ENCODE measurements at places on chromosomes 12 and 14.

GRCh38 chr12:45928309-45928708 is 62.1 kb downstream of the SCAF11 start:
- no peak for DNase-seq

- DNase-seq: no peak
Measured at GRCh38 chr12:80777587-80777986, 60.9 kb downstream of the MYF5 start.

GRCh38 chr14:21652209-21652808 is 1.3 kb upstream of the OR4E2 start:
- DNase-seq: no peak

DNA sequence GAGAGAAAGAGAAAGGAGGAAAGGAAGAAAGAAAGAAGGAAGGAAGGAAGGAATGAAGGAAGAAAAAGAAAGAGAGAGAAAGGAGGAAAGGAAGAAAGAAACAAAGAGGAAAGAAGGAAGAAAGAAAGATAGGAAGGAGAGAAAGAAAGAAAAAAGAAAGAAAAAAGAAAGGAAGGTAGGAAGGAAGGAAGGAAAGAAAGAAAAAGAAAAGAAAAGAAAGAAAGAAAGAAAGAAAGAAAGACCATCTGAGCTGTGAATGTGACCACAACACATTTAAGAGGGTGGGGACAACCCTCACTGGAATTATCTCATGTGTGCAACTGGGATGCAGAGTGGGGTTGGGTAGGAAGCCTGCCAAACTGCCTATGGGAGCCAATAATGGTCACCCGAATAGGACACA is 36.0 kb upstream of the BATF start:
- no peak for DNase-seq

GRCh38 chr12:93167841-93168492 is 209.8 kb upstream of the NUDT4 start:
- peak; percentile 59 for DNase-seq

DNA sequence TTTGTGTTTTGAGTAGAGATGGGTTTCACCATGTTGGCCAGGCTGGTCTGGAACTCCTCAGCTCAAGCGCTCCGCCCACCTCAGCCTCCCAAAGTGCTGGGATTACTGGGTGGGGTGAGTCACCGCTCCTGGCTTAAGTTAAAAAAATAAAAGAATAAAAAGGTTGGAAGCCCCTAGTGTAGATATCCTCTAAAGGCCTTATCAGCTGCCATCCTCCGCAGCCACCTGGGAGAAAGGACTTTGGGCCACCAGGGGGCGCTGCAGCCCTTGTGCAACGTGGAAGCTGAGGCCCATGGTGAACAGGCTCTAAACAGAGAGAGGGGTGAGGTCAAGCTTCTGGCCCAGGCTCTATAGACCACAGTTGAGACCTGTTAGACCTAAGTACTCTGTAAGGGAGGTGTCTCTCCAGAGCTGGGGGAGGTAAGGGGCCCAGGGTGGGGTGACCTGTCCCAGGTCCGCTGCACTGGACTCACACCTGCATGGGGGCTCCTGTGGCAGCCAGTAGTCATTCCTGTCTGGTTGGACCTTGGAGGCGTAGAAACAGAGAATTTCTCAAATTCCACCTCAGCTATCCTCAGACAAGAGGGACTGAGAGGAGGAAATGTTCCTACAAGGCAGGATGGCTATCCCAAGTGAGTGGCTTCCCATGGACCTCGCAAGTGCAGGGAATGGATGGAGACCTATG is 14.0 kb upstream of the RACGAP1 start:
- peak; percentile 78 for DNase-seq

DNA sequence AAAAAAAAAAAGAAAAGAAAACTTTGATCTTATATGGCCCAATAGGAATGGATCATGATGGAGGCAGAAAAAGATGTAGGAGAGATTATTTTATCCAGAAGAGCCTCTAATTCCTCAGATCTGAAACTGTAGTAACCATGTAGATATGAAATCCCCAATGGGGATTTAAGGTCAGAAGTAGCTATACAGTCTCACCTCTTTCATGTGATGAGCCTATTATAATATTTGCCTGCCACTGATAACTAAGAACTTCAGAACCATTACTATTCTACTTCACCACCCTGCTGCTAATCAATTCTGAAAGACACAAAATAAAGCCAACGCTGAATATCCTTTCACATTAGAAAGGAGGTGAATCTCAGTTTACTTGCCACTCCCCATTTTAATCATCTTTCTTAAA is 29.3 kb downstream of the BAZ1A start:
- no peak for DNase-seq

- DNase-seq: no peak
Measured at GRCh38 chr12:41140117-41140516, 48.0 kb upstream of the PDZRN4 start.

DNA sequence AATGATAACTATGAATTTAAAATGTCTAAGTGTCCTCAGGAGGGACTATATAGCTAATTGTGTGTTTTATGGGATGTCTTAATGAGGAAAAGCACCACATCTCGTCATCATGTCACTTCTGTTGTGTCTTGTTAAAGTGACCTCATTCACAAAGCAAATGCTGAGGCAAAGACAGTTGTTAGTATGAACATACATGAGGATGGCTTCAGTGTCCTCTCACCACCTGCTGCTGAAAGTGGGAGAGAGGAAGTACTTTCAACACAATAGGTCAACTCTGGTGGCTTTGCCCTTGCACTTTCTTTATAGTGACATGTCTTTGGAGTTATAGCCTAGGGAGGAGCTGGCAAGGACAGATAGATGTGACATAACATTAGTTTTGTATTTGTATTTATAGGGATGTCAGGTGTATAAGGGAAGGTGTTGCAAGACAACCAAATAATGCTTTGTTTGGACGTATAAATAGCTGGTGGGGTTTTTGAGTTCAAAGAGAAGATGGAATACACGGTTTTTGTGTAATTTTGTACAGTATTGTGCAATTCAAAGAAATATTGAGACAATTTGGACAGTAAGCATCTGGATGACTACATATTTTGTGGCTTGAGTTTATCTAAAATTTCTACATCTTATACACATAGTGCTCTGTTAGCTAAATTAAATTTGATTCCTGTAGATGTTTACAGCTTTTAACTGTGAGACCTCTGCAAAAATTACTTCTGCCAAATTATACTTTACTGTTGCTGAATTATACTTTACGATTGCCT is 131.7 kb upstream of the ATP2B1 start:
- DNase-seq: no peak

DNA sequence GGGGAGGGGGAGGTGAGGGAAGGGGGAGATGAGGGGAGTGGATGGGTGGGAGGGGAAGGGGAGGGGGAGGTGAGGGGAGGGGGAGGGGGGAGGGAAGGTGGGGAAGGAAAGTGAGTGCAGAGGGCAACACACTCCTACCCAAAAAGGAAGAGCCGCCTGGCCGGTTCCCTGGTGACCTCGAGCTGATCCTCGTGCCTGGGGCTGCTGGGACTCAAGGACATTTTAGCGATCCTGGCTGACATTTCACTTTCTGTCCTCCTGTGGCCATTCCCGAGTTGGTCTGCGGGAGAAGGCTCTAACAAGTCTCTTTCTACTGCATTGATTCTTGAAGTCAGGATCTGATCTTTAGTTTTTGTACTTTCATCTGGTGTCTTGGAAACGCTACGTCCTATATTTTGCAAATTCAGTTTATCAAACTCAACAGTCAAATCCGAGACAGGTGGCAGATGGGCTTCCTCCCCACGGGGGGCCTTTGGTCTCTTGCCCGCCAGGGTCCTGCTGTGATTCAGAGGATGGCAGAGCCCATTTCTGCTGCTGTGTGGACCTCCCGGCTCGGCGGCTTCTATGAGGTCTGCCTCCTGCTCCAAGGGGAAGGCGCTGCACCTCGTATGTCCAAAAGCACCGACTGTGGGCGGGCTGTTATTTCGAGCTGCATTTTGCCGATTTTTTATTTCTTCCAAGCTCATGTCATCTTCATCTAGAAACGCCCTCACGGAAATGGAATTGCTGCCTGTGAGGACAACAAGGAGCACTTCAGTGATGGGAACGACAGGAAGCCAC is 19.1 kb downstream of the PGAM5 start:
- DNase-seq: no peak

GRCh38 chr12:740921-741320 is 11.5 kb upstream of the WNK1 start:
- DNase-seq: no peak

DNA sequence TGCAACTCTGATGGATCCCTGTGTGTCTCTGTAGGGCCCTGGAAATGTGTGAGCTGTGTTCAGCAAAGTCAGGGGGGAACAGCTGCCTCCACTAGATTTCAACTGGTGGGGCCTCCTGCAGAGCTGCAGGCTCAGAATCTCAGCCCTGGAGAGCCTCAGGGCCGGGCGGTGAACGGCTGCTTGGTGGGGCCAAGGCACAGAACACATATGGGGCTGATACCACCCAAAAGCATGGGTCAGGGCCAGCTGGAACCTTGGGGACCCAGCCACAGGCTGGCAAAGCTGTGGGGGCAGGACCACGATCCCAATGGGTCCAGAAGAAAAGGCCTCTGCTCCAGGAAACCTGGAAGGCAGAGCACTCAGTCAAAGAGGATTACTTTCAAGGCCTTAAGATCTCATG is 878.5 kb downstream of the BCL11B start:
- no peak for DNase-seq

GRCh38 chr12:120687578-120688289 is 785 bp downstream of the MLEC start:
- DNase-seq: no peak

- DNase-seq: no peak
Measured at GRCh38 chr14:58992935-58993334, 195.5 kb upstream of the DAAM1 start.

- no peak for DNase-seq
Measured at GRCh38 chr14:104532191-104532555, 47.4 kb upstream of the C14orf180 start.

GRCh38 chr12:123390498-123391426 is 6.8 kb downstream of the KMT5A start:
- DNase-seq: no peak

GRCh38 chr12:90321369-90321768 is 612.7 kb upstream of the ATP2B1 start:
- DNase-seq: no peak

DNA sequence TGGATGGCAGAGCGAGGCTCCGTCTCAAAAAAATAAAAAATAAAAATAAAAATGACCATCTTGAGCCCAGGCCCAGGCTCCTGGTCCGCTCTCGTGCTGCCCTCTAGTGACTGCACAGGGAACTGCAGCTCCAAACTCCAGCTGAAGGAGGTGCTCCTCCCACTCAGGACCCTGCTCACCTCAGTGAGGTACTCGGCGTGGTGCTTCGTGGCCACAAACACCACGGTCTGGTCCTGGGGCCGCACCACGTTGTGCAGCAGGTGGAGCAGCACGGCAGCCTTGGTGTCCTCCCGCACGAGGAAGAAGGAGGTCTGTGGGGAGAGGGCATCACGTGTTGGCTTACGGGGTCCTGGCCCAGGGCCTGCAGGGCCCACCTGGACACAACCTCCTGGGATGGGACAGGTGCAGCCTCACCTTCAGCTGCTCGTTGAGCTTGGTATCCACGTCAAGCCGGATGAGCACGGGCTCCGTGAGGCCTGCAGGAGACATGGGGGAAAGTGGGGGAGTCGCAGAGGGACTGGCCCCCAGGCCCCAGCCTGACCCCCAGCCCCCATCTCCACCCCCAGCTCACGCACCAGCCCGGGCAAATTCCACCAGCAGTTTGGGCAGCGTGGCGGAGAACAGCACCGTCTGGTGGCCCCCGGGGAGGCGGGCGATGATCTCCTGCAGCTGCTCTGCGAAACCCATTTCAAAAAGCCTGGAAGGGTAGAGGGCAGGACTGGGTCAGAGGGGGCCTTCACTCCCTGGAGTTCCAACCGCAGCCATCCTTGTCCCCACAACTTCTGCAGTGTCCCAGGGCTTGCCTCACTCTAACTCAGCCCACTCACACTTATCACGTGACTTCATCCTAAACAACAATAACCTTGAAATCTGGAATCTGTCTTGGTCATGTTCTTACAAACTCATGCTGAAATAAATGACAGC is 10.6 kb downstream of the DDX54 start:
- peak; percentile 57 for DNase-seq

DNA sequence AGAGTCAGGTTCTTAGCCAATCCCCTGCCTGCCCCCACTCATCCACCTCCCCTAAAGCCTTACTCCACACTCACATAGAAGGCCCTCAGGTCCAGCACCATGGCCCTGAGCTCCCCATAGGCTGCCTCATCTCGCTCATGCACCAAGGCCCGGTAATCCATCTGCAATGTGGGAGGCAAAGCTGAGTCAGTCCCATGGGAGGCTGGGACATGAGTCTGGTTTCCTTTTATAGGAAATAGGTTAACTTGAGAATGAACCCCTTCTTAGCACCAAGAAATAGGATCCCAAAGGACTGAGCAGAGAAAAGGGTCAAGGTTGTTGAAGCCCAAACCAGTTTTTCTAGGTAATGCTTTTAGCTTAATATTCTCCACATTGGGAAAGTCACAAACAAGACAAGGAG is 2.1 kb upstream of the EMC9 start:
- DNase-seq: no peak

All from left hindlimb (tissue), 1 donor.